ENCODE measurements at places on chromosomes 16 and 17.

DNA sequence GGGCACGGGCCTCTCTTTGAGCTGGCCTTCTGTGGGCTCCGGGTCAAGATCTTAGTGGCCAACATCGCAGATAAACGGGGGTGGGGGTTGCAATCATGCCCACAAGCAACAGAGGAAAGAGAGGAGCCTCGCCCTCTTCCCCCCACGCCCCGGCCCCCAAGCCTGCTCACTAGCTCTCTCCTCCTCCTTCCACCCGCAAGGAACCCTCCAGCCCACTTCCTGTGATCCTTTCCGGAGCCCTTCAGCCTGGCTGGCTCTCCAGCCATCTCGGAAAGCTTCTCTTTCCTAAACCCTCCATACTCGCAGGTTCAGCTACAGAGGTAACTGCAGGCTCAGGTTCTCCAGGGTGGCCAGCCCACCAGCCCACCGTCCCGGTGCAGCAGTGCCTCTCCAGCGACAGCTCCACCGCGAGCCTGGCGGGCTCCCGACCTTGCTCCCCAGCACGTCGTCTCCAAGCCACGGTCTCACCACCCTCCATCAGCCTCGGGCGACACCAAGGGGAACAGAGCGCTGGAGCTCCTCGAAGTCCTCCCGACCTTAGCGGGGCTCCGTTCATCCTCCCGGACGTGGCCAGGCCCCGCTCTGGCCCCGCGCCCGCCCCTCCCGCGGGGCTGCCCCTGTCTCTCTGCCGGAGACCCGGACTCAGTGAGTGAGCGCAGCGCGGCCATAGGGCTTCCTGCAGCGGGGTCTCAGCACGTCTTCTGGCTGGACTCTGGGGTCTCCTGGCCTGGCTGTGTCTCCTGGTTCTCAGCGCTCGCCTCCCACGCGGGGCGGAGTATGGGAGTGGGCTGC lies 12.9 kb upstream of the ODF4 start:
- no peak for DNase-seq

- no peak for DNase-seq
These were observed 363.7 kb downstream of the SNX29 start for GRCh38 chr16:12340151-12340733.

GRCh38 chr17:81651692-81652091 lies 4.7 kb downstream of the PDE6G start:
- no peak for DNase-seq

GRCh38 chr16:71352963-71353460 lies 5.5 kb upstream of the CALB2 start:
- no peak for DNase-seq

- DNase-seq, result no peak
These were observed 36.1 kb downstream of the NOG start for GRCh38 chr17:56629531-56630075.

DNA sequence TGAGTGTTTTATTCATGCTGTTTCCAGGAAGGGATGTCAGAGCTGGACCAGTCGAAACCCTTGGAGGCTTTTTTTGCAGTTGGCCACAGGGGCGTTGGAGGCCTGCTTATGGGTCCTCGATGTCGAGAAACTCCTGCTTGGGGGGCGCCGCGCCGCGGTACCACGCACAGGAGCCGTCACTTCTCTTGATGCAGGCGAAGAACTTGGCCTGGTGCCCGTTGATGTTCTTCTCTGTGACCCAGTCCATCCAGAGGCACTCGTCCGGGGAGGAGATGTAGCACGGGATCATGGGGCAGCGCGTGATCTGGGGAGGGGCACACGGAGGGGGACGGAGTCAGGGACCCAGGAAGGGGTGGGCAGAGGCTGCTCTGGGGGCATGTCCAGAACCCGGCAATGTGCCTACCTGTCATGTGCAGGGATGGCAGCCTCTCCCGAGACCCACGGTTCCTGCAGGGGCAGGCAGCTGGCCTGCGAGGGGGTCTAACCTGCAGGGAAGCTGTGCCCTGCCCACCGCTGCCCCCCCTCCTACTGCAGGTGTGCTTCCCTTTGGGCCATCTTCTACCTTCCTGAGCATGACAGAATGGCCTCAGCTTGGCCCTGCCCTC lies 15.0 kb upstream of the USP36 start:
- DNase-seq, result no peak

DNA sequence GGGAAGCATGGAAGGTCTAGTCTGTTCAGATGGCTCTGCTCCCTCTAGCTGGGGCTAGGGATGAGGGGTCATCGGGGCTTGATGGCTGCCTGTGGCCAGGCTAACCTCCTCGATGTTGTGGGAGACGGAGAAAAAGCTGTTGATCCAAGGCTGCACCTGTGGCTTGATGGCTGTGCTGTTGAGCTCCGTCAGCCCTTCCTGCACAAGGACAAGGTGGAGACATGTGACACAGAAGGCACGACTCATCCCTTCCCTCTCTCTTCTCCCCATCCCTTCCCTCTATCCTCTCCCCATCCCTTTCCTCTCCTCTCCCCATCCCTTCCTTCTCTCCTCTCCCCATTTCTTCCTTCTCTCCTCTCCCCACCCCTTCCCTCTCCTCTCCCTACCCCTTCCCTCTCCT lies 28.2 kb downstream of the FCSK start:
- no peak for DNase-seq

- DNase-seq, result no peak
These were observed 15.1 kb downstream of the NDE1 start for GRCh38 chr16:15665107-15665506.

- DNase-seq, result peak; percentile 68
These were observed 1.4 kb upstream of the CEMP1 start for GRCh38 chr16:2532494-2533141.

- no peak for DNase-seq
These were observed 7.1 kb downstream of the ADGRG1 start for GRCh38 chr16:57635266-57636097.

DNA sequence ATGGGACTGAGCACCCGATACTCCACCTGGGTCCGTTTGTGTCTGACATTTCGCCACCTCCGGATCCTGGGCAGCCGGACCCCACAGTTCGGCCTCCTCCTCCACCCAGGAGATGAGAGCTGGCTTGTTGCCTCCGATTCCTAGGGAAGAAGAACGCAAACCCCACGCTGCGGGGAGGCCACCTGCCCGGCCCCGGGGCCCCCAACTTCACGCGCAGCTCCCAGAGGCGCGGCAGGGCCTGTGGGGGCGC lies 542 bp downstream of the ZNF764 start:
- no peak for DNase-seq

DNA sequence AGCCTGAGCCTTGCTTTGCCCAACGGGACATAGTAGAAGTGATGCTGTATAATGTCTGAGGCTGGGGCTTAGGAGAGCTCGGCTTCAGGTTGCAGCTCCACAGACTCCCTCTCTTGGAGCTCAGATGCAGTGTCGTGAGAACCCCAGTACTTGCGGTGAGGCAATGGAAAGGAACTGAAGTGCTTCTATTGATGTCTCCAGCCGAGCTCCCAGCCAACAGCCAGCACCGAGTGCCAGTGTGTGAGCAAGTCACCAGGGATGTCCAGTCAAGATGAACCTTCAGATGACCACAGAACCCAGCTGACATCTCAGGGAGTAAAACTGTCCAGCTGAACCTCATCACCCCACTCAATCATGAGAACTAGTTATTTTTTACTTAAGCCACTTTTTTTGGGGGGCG lies 268.1 kb downstream of the IRF8 start:
- no peak for DNase-seq

DNA sequence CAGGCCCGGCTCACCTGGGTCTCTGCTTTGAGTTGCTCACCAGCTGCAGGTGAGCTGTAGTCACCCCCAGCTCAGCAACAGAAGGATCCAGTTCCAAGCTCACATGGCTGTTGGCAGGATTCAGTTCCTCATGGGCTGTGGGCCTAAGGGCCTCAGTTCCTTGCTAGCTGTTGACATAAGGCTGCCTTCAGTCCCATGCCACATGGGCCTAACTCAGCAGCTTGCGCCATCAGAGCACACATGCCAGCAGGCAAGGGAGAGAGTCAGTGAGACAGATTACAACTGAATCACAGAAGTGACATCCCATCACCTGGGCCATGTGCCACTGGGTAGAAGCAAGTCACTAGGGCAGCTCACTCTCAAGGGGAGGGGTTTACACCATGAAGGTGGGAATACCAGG lies 24.7 kb downstream of the PSMD7 start:
- DNase-seq, result no peak

DNA sequence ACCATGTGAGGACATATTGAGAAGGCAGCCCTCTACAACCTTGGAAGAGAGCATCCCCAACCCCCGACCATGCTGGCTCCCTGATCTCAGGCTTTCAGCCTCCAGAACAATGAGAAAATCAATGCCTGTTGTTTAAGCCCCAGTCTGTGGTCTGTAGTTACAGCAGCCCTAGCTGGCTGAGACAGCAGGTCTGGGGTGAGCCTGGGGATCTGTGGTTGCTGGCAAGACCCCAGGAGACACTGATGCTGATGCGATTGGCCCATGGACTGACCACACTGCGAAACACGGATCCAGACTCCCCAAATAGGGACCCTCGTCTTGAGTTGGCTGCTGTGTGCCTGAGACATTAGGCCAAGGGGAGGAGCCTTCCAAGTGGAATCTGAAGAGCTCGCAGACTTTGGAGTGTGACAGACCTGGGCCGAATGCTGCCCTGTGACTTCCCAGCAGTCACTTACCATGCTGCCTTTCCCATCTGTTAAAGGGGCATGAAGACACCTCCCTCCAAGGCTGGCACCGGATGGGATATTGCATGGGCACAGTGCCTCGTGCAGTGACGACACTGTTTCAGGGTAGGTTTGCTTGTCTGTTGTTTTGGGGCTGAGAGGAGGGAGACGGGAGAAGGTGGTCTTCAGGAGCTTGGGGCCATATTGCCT lies 147.8 kb upstream of the RPL38 start:
- DNase-seq, result no peak

DNA sequence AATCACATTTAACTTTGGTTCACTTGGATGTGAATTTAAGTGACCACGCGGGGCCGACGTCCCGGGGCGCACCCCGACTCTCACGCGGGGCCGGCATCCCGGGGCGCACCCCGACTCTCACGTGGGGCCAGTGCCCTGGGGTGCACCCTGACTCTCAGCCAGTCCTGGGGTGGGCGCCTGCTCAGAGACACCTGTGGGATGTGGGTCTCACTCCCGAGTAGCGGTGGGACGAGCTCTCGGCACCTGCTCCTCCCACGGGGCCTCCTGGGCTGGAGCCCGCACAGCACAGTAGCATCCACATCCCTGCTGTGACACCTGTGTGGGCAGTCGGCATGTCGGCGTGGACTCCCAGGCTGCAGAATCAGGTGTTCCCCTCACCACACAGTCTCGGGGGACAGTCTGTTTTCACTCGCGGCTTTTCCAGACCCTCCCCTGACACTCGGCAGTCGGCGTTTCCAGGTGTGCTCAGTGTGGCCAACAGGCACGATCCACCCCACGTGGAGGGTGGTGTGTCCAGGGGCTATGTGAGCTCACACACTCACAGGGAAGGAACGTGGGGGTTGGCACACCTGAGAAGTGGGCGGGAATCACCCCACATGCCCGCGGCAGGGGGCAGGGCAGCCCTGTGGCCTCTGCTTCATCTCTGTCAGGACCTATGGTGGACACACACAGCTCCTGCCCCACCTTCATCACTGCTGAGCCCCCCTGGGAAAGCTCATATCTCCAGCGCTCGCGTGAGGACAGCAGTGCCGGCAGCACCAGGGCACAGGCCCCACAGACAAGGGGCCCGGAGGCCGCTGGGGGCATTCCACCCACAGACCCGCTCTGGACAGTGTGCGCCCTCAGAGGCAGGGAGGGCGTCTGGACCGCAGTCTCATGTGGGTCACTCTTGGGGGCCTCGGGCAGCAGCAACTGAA lies 51.8 kb downstream of the LMF1 start:
- DNase-seq, result no peak

GRCh38 chr17:50173335-50173941 lies 7.6 kb downstream of the SGCA start:
- no peak for DNase-seq

- DNase-seq, result no peak
These were observed 123.4 kb upstream of the NOL11 start for GRCh38 chr17:67594115-67594880.

GRCh38 chr16:69286941-69287713 lies 24.0 kb upstream of the VPS4A start:
- peak; percentile 71 for DNase-seq

GRCh38 chr16:17724242-17724898 lies 253.6 kb upstream of the XYLT1 start:
- no peak for DNase-seq

DNA sequence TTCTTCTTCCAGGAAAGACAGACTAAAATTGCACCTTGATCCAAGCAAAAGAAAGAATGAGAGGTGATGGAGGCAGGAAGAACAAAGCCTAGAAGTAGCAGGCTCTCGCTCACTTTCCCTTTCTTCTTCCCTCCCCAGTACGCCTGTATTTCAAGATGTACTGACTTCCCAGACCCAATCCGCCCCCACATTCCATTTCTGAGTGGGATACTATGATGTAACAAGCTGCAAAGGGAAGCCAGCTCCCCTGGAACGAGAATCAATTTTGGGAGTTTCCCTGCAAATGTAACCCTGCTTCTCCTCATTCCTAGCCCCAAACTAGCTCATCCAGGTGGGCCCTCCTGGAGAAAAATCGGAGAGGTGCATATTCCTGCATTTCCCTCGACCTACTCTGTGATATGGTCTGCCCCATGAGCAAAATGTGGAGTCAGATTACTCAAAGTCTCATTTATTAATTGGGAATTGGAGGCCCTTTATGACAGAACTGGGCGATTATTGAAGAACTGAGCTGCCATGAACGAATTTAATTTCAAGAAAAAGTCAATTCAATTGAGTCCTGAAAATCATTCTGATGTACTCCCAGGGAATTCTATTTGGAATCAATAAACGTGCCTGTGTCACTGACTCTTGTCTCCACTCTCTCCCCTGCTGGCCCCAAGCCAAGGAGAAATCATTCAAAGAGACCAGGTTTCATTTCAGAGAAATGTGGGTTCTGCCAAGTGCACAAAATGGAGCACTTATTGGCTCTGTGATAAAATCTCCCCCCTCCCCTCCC lies 398.9 kb downstream of the SHISA9 start:
- DNase-seq, result no peak

GRCh38 chr16:73196670-73197069 lies 148.7 kb upstream of the ZFHX3 start:
- DNase-seq, result peak; percentile 3

- no peak for DNase-seq
These were observed 162.5 kb upstream of the CNTNAP4 start for GRCh38 chr16:76114681-76115080.

GRCh38 chr16:72474501-72475123 lies 302.7 kb upstream of the PMFBP1 start:
- DNase-seq, result peak; percentile 37

DNA sequence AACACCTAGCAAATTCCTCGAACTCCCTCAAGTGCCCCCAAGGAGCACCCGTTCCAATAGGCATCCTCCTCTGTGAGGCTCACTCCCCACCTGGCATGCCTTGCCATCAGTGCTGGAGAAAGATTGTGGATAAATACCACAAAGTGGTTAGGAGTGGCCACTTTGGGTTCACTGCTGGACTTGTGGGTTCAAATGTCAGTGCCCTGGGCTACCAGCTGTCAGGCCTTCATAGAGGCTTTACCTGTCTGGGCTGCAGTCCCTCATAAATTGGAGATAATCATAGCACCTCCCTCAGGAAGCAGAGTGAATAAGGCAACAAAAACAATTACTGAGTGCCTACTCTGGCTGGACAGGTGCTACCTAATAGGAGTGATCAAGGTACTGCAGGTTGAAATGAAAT lies 1.5 kb upstream of the SYT17 start:
- no peak for DNase-seq

- DNase-seq, result peak; percentile 79
These were observed 19.9 kb upstream of the ZNF750 start for GRCh38 chr17:82859431-82860403.
